Effector CD4-positive, alpha-beta T cell (primary cell): ENCODE measurements at places on chromosomes 16 and 17.
A peak's percentile ranks its signal among the peaks of the same experiment; 100 is the strongest.

DNA sequence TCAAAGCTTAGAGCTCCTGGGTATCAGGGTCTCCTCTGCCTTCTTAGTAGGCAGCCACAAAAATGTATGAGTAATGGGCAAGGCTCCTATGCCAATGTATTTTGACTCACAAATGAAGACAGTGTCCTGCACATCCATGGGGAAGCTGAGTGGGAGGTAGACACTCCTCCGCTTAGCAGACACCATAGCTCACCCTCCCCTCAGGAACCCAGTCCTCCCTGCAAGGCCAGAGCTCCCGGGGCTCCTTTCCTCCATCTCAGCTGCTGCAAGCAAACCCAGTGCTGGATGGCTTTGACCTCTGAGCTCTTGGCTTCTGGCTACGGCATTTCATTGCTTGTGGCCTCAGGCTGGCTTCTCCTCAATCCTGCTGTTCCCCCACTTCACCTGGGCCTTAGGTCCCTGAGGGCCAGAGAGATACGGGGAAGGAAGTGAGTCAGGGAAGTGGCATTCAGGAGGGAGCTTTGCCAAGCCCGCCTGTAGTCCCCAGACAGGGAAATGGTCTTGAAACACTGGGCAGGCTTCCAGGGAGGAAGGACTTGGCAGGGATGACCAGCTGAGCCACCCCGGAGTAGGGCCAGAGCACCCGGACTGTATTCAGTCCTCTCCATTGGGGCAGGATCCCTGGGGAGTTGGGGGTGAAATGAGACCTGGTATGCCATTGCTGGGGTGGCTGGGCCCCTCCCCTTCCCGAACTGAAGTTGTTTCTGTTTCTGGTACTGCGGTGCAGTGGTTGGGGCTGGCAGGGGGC lies 4.5 kb downstream of the ABCC3 start:
- no peak for DNase-seq

DNA sequence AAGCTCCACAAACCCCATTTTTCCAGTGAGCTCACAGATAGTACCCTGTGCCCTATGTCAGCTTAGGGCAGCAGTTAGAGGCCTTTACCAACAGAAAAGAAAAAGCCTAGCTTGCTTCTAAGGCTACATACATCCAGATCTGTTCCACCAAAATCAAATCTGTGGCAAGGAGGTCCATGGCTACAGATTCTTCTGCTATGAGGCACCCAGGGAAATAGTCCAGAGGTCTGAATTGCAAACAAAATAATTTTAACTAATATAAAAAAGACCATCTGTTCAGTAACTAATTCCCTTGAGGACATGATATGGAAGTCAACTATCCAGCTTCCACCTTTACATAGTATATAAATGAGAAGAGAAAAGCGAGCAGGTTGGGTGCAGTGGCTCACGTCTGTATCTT lies 129.3 kb downstream of the PARN start:
- DNase-seq = no peak

- no peak for DNase-seq
These were observed 59.7 kb upstream of the TNRC6C start for GRCh38 chr17:77898521-77899434.

DNA sequence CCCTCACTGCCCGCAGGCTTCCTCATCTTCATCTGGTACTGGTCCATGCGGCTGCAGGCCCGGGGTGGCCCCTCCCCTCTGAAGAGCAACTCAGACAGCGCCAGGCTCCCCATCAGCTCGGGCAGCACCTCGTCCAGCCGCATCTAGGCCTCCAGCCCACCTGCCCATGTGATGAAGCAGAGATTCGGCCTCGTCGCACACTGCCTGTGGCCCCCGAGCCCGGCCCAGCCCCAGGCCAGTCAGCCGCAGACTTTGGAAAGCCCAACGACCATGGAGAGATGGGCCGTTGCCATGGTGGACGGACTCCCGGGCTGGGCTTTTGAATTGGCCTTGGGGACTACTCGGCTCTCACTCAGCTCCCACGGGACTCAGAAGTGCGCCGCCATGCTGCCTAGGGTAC lies 4.7 kb upstream of the ADGRG3 start:
- no peak for DNase-seq

DNA sequence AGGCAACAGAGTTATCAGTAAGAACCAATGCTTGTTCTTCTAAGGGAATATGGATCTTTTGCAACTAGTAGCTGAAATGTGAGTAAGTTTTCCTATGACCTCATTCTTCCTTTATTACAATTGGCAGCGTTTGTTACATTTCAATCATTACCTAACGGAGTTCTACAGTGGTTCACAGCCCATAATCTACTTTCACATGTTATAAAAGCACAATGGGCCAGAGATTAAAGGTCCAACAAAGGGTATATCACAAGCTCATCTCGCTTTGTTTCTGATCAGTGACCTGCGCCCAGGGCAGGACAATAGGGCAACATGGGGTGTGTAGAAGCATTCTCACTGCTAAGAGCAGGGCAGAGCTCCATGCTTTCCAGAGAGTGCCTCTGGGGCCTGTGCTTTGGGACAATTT lies 279.9 kb upstream of the DYNLRB2 start:
- DNase-seq = no peak

- DNase-seq = no peak
These were observed 11.8 kb upstream of the CDC42EP4 start for GRCh38 chr17:73323409-73324159.

GRCh38 chr16:12021578-12022253 lies 45.2 kb downstream of the SNX29 start:
- no peak for DNase-seq

- no peak for DNase-seq
These were observed 21.5 kb upstream of the C1QL1 start for GRCh38 chr17:44989552-44990138.

GRCh38 chr17:16013943-16014407 lies 14.4 kb downstream of the TTC19 start:
- no peak for DNase-seq

DNA sequence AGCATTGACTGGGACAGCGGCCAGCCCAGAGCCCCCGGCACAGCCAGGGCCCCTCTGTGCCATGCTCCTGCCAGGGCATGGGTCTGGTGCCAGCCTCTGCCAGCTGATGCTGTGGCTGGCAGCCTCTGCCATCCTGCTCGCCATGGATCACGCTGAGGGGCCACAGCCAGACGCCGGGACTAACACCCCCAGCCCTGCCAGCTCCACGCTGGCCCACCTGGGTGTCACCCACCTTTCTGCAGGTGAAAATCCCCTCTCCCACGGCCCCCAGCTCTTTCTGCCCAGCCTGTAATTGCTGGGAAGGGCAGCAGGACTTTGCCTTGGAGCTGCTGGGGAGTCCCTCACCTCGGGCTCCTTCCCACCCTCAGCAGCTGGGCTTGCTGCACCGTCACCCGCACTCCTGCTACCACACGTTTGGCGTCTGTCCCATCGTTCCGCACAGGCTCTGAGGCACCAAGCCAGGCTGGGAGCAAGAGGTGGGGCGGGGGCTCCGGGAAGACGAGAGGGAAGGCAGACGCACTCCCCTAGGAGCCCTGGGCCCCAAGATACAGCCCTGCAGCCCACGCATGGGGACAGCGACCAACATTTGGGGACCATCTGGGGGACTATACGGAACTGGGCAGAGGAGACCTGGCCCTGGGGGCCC lies 42.0 kb upstream of the ACSF3 start:
- no peak for DNase-seq

DNA sequence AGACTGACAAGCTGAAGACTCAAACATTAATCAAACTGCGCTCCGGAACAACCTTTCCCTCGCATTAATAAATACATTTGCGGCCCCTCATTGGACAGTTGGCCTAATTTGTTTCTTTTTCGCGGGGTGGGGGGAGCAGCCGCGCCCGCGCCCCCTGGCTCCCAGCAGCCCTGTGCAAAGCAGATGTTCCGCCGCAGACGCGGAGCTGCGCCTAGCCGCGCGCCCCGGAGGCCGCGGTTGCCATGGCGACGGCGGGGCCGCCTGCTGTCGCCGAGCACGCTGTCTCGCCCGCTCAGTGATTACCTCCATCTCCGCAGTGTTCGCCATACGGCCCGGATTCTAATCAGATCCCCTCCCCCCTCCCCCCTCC lies 25.5 kb downstream of the COPZ2 start:
- DNase-seq = peak; percentile 38

DNA sequence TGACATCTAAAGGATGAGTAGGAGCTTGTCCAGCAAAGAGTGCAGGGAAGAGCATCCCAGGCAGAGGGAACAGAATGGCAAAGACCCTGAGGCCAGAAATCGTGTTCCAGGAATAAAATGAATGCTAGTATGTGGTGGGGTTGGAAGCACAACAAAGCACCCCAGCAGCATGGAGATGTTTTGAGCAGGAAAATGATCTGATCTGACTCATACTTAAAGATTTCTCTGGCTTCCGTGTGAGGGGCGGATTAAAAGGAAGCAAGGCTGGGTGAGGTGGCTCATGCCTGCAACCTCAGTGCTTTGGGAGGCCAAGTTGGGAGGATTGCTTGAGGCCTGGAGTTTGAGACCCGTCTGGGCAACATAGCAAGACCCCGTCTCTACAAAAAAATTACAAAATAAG lies 2.3 kb downstream of the SLC5A11 start:
- DNase-seq = no peak

DNA sequence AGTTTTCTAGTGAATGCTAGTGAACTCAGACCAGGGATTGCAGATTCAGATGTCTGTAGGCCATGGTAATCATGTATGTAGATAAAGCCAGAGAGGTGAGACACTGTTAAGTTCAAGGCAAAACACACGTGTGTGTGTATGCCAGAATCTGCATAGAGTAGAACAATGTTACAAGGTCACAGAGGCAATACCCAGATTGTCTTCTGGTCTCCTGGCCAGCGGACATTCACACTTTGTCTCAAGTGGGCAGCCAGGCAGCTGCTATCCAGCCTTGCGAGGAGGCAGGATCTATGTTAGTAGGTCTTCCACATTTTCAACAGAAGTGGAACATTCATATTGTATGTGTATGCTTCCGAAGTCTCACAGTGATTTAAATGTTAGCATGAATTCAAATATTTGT lies 244.4 kb downstream of the FTO start:
- DNase-seq = no peak

- no peak for DNase-seq
These were observed 9.7 kb downstream of the ERN1 start for GRCh38 chr17:64120159-64120810.

DNA sequence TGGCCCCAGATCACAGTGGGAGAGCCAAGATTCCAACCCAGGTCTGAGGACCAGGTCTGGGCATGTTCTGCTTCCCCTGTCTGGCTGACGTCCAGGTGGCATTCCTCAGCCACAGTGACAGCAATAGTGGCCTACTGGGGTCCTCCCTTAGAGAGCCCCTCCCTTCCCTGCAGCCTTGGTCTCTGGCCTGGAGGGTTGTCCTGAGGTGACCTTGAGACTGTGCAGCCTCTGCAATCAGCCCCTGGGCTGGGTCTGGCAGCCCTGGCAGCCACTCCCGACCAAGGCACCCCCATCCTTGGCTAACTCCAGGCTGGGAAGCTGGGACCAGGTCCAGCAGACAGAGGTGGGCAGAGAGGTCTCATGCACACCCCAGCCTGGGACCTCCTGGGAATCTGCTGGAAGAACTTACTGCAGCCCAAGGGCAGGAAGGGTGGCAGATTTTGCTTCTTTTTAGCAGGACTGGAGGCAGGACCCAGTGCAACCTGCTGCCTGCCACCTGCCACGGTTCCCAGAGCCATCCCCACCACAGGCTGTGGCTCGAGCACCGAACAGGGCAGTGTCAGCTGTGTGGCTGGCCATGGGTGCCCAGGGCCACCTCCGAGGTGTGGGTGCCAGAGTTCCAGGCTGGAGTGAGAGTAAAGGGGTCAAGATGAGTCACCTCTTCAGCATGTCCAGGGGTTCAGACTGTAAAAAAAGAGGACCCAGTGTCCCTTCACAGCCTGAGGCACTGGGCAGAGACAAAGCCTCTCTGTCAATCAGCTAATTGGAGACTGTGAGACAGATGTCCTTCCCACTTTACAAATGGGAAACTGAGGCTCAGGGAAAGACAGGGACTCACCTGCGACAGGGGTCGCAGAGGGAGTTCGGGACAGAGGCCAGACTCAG lies 12.6 kb downstream of the GRB7 start:
- no peak for DNase-seq

- no peak for DNase-seq
These were observed 5.3 kb downstream of the MPO start for GRCh38 chr17:58275417-58275816.

DNA sequence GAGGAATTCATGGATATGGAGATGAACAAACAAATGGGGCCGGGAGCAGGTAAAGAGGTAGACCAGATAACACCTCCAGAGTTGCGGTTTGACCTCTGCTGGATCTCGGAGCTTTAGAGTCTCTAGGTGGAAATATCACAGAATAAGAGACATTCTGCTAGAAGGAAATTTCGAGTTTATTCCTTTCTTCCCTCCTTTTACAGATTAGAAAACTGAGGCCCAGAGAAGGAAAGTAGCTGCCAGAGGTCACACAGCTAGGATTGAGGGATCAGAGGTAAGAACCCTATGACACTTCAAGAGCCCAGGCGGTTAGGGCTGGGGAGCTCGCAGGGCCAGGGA lies 7.7 kb upstream of the COL1A1 start:
- no peak for DNase-seq

- DNase-seq = no peak
These were observed 13.6 kb upstream of the CCL8 start for GRCh38 chr17:34305606-34306005.

- DNase-seq = no peak
These were observed 624.5 kb downstream of the TOX3 start for GRCh38 chr16:51922476-51922875.

- DNase-seq = no peak
These were observed 9.8 kb downstream of the SPHK1 start for GRCh38 chr17:76394166-76394565.

DNA sequence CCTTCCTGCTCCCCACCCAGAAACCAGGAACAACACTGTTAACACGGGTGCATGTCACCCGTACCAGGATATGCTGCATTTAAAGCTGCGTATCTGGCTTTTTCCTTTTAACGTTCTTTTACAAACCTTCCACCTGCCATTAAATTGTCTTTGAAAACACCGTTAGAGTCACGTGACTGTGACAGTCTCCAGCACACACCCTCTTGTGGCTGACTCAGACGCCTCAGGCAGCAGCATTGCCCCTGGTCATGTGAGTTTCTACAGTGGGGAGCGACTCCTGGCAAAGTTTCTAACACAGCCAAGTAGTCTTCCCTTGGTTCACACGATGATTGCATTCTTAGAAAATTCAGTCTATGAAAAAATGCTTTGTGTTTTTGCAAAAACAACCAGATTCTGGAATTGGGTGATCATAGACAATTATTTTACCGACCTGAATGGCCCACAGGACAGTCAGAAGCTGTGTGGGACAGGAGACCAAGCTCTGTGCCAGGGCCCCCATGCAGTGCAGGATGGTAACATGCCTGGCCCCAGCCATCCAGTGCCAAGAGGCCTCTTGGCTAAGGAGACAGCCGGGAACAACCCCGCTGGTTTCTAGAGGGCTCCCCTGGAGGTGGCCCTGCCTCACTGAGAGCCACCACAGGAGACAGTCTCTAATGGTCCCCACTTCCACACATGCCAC lies 199.1 kb downstream of the KATNIP start:
- DNase-seq = no peak

- no peak for DNase-seq
These were observed 12.4 kb upstream of the ST6GALNAC2 start for GRCh38 chr17:76598004-76598439.

DNA sequence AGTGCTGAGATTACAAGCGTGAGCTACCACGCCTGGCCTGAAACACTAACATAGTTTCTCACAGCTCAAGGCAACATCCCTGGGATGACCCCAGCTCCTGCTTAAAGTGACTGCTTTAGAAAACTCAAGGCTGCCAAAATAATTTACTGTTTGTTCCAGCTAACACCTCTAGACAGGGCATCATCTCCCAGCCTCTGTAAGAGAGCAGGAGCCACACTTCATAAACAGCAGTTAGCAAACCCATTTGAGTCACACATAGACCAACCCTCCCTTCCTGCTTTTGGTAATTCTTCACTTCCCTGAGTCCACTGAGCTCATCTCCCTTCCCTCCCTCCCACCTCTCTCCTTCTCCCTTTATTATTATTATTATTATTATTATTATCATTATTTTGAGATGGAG lies 201.3 kb downstream of the XYLT1 start:
- DNase-seq = no peak
